ENCODE measurements at places on chromosomes 1 and 21.

DNA sequence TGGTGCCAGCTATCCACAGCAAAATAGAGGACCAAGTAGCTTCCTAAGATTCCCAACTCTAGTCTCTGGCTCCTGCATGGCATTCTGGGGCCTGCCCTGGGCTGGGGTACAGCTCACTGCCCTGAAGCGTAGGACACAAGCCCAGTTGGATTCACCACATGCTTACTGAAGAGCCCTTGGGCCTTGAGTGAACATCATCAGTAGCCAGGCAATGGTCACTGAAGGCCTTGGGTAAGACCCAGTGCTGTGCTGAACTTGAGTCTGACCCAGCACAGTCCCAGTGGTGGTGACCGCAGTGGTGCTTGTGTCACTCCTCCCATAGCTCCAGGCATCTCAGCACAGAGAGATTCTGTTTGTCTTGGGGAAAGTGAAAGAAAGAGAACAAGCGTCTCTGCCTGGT, 7.7 kb upstream of the LCE3A start:
- no peak for DNase-seq

DNA sequence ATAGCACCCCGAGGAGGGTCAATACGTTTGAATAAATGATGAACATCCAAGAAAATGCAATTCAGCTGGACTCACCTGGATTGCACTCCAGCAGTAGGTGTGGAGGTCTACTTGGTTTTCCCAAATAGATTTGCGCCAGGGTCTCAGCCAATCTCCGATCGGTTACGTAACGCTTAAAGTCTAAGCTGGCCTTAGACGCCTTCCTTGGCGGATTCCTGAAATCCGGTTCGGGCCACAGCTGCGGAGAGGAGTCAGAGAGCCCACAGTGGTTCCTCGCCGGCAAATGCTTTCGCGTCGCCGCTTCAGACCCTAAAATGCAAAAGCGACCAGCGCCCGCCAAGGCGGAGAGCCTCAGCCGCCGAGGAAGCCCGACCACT, 322 bp downstream of the TFB2M start:
- no peak for DNase-seq

DNA sequence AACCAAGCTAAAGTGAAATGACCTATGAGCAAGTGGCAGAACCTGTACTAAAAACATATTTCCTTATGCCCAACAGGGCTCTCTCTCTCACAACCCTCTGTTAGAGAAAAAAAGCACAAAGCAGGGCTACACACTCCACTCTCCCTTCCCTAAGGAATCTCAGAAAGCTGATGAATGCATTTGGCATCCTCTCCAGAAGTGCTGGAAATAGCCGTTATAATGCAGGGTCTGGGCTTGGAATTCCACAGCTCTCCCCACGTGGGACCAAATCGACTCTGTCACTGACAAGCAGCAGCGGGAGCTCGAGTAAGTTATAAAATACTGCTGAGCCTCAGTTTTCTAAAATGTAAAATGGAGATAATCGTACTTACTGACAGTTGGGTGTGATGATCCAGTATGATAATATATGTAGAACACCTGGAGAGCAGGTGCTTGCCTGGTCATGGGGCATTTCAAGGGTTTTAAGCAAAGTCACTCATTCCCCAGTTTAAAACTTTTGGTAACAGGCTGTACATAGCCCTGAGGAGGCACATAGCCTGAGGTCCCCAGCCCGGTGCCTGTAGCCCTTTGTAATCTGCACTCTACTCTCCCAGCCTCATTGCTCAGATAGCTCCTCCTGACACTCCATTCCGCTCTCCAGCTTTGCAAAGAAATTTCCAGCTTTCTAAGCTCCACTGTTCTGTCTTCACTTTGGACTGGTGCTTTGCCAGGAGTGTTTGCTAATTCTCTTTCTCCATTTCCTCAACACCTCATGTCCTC, 175.6 kb upstream of the DAB1 start:
- peak; percentile 1 for DNase-seq

- no peak for DNase-seq
Measured at GRCh38 chr1:77958391-77958790, 20.5 kb downstream of the FUBP1 start.

DNA sequence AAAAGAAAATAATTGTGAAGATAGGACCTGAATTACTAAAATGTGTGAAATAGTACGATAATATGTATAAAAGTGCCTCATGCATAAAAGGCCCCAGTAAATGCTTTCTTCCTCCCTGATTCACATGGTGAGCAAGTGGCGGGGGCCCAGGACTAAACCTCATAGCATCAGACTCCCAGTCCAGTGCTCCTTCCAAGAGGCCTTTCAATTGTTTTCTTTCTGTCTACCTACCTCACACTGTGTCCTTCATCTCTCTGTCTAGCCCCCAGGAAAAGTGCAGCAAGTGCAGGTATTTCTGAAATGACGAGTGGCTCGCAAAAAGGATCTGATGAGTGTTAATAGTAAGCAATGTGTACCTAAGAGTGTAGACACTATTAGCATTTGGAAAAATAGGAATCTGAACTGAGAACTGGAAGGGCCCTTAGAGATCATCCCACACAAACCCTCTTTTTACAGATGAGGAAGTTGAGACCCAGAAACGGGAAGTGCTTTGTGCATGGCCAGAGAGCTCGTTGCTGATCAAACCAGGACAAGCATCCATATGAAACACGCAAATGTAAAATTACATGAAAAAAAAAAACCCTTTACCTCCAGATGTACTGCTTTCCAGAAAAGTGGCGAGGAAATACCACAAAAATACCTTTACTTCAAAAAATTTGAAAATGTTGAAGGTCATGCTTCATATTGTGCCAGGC, 118.2 kb upstream of the HOOK1 start:
- no peak for DNase-seq

DNA sequence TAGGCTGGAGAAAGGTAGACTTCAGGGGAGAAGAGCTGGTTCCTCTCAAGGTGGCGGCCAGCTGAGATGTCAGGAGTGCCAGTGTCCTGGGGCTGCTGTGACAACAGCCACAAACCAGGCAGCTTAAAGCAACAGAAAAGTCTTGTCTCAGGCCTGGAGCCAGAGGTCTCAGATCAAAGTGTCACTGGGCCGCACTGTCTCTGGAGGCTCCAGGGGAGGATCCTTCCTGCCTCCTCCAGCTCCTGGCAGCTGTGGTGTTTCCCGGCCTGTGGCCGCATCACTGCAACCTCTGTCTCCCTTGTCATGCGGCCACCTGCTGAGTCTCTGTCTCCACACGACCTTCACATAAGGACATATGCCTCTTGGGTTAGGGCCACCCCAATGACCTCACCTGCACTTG, 24.4 kb upstream of the TSPEAR start:
- no peak for DNase-seq

- DNase-seq, result no peak
Measured at GRCh38 chr1:230958370-230958769, 20.3 kb downstream of the TTC13 start.

DNA sequence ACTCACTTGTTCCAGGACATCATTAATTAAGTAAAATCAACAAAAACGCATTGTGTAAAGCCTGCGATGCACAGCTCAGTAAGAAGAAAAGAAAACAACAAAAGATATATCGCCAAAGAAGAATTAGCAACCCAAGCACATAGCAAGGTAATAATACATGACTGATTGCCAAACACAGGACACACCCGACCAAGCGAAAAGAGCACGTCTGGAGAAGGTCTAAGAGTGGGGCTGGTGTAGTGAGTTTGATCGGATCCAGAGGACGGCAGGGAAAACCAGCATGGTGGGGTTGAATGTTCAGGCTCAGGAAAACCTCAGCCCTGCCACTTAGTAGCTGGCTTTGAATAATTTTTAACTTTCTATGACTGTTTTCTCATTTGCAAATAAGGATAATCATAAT, 69.8 kb downstream of the JAK1 start:
- no peak for DNase-seq

GRCh38 chr1:203796236-203796605, 798 bp downstream of the ZBED6 start:
- DNase-seq, result no peak

- DNase-seq, result no peak
Measured at GRCh38 chr1:206649261-206649921, 14.1 kb downstream of the DYRK3 start.

DNA sequence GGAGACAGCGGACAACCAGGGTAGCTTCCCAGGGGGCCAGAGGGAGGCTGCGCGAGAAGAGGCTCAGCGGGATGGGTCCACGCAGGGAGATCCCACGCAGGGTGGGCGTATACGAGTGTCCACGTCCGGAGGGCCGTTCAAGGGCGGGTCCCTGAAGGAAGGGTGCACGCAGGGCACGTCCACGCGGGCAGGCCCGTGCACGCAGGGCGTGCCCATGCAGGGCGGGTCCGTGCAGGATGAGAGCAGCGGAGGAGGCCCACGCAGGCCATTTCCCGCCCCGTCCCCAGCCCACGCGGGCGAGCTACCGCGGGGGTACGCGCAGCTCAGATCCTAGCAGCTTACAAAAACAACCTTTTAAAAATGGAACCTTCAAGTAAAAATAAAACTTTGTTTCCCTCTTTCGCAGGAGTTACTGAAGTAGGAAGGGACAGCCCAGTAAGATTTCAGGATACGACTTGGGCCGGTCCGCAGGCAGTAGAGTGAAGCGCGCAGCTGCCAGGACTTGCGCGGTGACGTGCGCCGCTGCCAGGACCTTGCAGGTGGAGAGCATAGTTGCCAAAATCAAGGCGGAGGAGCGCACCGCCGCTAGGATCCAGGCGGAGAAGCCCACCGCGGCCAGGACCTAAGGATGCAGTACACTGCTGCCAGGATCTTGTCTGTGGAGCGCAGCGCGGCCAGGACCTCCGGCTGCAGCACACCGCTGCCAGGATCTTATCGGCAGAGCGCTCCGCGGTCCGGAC, 416 bp upstream of the RNF187 start:
- peak; percentile 75 for DNase-seq

DNA sequence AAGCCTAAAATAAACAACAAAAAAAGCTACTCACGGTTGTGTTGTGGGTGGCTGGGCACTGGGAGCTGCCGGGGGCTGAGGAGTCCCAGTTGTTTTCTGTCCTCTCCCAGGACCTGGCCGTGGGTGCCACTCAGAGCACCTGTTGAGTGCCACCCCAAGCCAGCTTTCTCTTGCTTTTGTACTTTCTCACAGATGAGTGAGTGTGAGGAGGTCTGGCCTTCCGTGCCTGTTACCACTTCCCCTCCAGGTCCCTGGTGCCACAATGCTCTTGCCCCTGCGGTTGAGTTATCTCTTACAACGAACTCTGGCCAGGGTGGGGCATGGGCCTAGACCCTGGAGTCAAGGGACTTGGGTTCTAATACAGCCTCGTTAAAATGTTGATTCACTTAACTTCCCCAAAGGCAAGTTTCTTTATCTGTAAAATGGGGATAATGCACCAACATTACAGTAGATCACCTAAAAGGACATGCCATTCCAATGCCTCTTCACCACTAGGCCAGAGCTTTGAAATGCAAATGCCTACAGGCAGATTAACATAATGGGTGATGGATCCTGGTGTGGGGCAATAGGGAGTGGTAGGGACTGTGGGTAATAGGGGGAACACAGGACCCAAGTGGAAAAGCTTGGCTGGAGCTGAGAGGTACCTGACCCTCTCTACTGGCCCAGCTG, at the start of gene CNR2:
CNR2 (minus strand) TSS at position 151 of the 669 bp plus-strand sequence. CDS start 37,745 bp downstream, outside the sequence.
- DNase-seq, result no peak

DNA sequence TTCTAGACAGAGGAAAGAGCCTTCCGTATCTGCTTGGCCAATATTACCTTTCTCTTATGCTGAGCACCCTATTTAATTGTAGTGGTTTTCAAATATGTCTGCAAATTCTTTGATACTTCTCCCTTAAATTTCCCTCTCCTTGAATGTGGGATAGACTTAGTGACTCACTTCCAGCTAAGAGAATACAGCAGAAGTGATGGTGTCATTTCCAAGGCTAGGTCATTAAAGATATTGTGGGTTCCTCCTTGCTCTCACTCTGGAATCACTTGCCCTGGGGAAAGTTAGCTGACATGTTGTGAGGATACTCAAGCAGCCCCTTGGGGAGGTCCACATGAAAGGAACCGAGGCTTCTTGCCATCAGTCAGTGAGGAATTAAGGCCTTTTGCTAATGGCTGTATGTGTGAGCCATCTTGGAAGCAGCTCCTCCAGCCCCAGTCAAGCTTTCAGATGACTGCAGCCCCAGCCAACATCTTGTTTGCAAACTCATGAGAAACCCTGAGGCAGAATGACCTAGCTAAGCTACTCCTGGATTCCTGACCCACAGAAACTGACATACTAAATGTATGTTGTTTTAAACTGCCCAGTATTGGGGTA, 8.1 kb upstream of the CITED4 start:
- DNase-seq, result no peak

- DNase-seq, result no peak
Measured at GRCh38 chr1:15153842-15154479, 414 bp downstream of the TMEM51 start.

DNA sequence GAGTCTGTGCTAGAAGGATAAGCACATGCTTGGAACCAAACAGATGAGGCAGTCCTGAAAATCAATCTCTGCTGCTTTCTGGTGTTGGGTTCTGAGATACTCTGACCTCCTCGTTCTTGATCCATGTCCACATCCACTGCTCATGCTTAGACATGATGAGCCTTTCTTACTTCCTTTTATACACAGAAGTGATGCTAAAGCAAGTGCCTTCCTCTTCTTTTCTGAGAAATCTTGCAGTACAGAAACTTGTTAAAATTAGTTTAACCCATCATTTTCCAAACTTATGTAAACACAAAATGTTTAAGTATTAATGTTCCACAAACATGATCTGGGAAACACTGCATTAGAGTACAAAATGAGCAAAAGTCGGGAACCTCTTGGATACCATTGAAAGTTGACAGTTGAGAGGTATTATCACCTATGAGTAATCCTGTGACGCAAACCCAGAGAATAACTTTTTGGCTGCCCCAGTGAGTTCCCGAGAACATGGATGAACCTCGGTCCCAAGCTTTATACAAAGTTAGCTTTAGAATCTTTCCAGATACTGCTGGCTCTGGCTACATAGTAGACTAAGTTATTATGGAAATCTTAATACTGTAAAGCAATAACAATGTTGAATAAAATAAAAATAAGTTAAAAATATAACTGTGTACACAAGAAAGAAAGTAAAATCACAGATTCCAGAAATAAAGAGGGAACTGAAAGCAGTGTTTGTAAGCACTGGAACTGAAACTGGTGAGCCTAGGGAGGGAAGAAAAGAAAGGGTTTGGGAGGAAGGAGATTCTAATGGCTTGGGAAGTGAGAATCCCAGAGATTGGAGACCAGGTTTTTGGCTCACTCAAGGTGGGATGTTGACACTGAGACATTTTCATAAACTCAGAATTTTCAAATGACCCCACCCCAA, 429.3 kb upstream of the RUNX1 start:
- DNase-seq, result no peak

DNA sequence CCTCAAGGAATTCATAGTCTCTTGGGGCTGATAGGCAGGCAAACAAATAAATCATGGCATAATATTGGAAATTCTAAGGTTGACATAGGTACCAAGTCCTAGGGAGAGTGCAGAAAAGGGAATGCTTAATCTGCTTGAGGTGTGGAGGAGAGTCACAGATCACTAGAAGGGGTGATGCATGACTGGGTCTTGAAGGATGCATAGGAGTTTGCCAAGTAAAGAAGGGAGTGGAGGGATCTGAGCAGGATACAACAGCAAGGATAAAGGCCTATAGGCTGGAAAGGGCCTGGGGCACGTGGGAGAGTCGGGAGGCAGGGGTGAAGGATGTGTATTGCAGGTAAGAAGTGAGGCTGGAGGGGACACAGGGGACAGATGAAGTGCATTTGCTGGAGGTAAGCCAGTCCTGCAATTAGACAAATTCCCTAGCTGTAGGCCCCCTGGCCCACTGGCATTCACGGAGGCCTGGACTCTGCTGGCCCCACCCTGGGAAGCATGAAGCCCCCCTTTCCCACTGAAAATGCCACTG, 15.9 kb downstream of the IGSF21 start:
- DNase-seq, result no peak

All from AG09309 (cell line).